ENCODE measurements at places on chromosomes 7 and 10.

GRCh38 chr10:73043766-73044377 is 52.8 kb downstream of the P4HA1 start:
- DNase-seq: no peak

GRCh38 chr7:29980151-29980550 is 9.4 kb downstream of the SCRN1 start:
- no peak for DNase-seq

DNA sequence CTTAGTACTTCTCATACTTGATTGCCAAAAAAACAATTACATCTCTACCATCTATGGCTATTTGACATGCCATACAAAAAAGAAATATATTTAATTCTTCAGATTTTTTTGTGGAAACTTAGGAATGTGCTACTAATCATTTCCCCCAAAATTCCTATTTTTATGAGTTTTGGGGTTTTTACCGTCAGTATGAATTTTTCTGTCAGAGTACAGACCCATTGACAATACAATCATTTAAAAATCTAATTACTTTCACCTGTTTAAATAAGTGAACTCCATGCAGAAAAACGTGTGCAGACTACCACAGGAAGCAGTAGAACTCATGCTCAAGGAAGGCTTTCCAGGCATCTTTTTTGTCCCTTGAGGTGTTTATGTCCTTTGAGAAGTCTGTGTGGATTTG is 48.8 kb upstream of the FOXP2 start:
- no peak for DNase-seq

DNA sequence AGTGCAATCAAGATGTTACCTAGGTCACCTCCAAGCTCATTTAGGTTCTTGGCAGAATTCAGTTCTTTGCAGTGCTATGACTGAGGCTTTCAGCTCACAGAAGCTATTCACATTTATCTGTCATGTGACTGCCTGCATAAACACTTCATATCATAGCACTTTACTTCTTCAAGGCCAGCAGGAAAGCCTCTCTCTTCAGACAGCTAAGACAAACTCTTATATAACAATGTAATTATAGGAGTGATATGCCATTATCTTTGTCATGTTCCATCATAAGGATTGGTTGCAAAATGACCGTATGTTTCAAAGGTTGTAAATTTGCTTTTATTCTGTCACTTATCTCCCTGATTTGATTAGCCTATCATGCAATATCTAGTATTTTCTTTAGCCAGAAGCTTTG is 78.8 kb upstream of the TMEM196 start:
- DNase-seq: no peak

DNA sequence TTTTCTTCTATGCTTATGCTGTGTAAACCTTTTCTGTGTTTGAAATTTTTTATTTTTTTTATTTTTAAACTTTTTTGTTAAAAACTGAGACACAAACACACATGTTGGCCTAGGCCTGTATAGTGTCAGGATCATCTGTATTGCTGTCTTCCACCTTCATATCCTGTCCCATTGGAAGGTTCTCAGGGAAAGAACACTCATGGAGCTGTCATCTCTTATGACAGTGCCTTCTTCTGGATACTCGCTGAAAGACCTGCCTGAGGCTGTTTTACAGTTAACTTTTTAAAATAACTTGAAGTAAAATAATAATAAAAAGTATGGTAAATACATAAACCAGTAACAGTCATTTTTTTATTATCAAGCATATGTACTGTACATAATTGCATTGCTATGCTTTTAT is 34.1 kb downstream of the CREM start:
- no peak for DNase-seq

- no peak for DNase-seq
Measured at GRCh38 chr10:101441541-101442455, 87.8 kb downstream of the BTRC start.

GRCh38 chr7:41928166-41928565 is 225.3 kb upstream of the INHBA start:
- DNase-seq: no peak

DNA sequence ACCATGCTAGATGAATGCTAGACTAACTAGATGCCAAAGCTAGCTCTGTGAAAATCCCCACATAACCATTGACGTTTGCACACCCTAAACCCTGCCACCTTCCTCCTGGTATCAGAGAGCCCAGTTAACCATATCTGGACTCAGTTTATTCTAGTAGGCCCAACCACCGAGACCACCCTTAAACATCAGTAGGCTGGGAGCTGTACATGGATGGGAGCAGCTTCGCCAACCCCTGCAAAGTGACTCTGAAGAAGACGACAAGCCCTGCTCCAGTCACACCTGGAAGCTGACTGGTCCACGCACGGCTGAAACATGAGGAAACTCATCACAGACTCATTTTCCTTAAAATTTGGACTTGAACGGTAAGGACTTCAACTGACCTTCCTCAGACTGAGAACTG is 4.4 kb upstream of the CYREN start:
- no peak for DNase-seq

DNA sequence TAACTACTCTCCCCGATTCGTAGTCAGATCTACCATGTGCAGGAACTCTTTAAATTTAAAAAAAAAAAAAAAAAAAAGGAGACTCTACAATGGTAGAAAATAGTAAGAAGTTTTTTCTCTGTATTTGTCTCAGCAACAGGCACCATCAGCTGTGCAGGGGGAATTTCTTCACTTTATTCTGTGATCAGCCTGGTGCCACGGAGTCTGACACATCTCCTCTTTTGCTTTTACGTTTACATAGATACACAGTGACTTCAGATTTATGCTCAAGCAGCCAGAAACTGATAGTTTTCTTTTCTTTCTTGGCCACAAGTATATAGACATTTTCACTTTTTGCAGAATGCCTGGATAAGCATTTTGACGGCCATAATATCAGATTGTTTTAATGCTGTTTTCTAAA is 190.6 kb upstream of the AKR1E2 start:
- DNase-seq: no peak

DNA sequence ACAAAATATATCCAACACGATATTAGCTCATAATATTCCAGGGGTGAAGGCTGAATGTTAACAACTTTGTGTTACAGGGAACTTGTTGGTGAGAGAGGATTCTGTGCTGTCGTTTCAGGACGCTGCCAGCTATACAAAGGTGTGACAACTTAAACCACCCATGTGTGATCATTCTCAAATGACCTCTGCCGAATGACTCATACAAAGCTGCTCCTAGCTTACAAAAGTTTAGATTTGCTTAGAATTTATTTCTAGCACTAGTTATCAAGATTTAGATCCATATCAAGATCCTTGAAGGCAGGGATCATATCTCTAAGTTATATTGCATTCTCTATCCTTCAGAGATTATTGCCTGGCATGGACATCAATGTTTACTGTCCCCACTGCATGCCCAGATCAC is 65.3 kb downstream of the COBL start:
- DNase-seq: no peak

GRCh38 chr10:106614293-106614692 is 550.2 kb downstream of the SORCS1 start:
- no peak for DNase-seq

GRCh38 chr10:45375101-45375500 is 1.1 kb downstream of the ALOX5 start:
- DNase-seq: no peak

DNA sequence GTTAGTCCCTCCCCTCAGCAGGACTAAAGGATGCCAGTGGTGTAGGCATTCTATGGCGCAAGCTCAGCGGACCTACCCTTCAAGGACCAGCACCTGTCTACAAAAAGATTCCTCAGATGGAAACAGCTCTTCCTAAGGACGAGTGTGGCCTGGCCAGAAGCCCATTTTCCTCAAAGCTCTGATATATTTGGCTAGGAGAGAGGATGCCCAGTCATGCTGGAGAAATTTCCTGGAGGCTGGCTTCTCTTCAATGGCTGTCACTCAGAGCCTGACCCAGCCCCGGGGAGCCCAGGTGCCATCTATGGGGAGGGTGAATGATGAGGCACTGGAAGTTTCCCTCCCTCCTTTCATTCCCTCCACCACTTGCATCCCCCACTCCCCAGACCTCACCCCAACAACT is 111.5 kb downstream of the PLXNA4 start:
- no peak for DNase-seq

DNA sequence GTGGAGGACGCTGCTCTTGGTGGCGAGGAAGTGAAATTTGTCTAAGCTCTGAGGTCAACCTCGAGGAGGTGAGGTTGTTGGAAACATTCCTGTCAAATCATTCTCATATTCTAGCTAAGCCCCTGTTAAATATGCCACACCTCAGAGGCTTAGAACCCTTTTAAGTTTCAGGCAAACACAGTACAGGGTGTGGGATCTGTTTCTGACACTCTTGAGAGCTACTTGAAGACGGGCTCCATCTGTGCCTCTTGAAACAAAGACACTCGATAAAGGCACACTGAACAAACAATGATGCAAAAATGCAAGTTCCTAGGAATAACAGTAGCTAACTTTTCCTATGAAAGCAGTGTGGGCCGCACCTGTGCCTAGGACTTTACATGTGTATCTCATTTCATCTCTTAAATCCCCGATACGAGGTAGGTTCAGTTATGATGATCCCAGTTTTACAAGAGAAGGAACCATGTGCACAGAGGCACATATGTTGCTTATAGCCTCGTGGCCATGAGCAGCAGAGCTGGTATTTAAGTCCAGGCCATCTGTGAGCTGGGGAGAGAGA is 299.2 kb downstream of the CCDC3 start:
- DNase-seq: no peak

DNA sequence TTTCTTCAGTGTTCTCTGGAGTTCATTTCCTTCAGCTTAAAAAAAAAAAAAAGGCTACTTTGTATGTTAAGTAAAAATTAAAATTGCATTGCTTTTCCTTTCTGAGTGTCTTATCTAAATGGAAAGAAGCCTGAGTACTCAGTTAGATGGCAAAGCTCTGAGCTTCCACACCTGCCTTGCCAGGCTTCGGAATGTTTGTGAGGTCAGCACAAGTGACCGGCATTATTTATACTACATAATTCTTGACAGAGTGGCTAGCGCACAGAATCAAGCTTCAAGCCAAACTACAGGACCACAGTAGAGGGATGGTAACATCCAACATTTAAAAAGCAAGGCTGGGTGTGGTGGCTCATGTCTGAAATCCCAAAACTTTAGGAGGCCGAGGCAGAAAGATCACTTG is 17.3 kb downstream of the PIP4K2A start:
- DNase-seq: no peak

- DNase-seq: no peak
Measured at GRCh38 chr7:137970253-137970975, 31.5 kb downstream of the CREB3L2 start.

DNA sequence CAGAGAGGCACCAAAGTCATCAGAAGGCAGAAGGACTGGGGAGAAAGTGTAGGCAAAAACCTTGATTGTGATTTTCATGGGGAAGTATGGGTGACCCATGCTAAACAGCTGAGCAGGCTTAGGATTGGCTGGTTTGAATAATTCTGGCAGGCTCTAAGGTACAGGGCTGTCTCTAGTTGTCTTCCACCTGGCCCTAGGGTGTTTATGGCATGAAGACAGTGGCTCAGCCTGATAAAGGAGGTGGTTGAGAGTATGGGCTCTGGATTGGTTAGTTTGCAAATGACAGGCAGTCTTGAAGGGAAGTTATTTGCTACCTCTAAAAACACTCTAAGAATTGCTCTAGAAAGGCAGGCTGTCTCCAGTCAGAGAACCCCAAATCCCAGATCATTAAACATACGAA is 100.3 kb downstream of the STRA8 start:
- no peak for DNase-seq

DNA sequence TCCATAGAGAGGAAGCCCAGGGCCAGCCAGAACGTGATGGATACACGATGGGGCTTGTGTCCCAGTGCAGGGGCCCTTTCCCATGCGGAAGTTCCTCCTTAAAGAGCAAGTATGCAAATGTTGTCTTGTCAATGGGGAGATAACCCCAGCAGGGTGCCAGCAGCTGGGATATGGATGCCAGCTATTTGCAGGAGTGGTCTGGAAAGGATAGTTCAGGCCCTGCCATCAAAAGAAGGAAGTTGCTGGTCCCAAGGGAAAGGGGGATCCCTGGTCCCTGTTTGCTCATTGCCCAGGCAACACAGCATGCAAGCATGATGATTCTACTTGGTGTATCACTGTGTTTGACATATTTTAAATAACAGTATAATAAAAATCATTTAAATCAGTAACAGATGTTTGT is 73.1 kb upstream of the HECW1 start:
- no peak for DNase-seq

DNA sequence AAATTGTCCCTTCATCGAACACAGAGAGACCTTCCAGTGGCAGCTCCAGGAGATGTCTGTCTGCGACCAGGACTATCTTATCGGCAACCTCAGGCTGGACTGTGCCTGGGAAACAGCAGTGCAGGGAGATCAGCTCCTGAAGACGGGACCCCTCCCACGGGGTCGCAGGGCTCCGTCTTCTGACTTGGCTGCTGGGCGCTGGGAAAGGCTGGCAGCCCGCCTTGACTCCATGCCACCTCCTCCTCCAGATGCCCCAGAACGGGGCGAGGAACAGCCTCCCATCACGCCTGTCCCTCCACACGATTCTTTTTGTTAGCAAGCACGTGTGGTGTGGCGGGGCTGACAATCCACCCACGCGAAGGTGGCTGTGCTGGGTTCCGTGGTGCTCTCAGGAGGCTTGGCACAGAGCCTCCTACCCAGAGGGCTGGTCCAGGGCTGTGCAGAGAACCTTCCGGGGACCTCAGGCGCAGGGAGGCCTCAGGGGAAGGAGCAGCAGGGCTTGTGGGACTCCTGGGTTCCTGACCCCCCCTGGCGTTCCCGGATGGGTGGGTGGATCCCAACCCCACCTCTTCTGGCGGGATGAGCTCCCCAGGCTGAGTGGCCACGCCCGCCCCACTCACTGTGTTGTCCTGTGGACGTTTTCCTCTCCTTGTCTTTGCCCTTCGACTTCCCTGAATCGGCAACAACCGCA is 47.6 kb upstream of the NKX6-2 start:
- DNase-seq: no peak

All from stimulated activated CD4-positive, alpha-beta T cell treated with anti-CD3 and anti-CD28 coated beads, Interleukin-4, amount 100 ng/mL, for 48 hours (primary cell).